Daoy (cell line): ENCODE measurements at places on chromosomes 6 and 20. TPM values are rescaled to one million over a fixed set of nuclear protein-coding genes. Genes with fewer than 3 reads are reported as not detected.

Gene EPPIN
- total RNA-seq: not detected in 2 replicates

Gene NKX2-2
- 1.4 and 3.7 TPM in 2 replicates for total RNA-seq

Gene TMC2
- not detected in 2 replicates for total RNA-seq

DNA sequence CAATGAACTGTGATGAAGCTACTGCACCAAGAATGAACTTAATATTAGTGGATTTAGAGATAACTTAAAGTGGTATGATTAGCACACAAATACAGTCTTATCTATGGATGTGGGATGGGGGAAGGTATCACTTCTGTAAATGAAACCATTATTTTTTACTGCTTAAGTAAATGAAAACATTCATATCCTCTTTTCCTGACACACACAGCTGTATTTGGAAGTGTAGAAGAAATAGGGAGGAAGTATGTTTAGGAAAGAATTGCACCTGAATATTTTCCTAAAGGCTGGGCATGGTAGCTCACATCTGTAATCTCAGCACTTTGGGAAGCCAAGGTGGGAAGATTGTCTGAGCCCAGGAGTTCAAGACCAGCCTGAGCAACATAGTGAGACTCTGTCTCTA lies 96.8 kb downstream of the HIVEP2 start:
- DNase-seq: no peak

GRCh38 chr6:32116674-32117073 lies 7.5 kb upstream of the TNXB start:
- no peak for DNase-seq

- DNase-seq: no peak
Measured at GRCh38 chr6:135022050-135022697, 32.4 kb downstream of the HBS1L start.
